ENCODE measurements at places on chromosomes 12 and 14.

GRCh38 chr14:54312166-54312801 is 84.5 kb upstream of the CDKN3 start:
- no peak for DNase-seq

GRCh38 chr12:6902448-6902847 is 2.2 kb upstream of the LRRC23 start:
- DNase-seq = no peak

DNA sequence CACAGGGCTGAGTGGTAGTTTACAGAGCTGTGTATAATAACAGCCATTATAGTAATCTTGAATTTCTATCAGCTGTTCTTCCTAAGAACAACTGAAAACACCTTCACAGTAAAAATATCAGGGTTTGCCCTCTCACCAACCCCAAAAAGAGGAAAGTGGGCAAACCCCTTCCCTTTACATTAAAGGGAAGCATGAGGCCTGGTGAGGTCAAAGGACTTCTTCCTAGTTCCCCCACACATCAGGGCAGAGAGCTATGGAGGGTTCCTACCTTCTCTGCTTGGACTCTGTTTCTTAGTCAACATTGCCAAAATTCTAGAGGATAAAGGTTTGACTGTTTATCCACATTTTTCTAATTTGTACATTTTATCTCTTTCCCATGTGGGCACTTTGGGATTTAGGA is 4.4 kb upstream of the RPAP3 start:
- no peak for DNase-seq

DNA sequence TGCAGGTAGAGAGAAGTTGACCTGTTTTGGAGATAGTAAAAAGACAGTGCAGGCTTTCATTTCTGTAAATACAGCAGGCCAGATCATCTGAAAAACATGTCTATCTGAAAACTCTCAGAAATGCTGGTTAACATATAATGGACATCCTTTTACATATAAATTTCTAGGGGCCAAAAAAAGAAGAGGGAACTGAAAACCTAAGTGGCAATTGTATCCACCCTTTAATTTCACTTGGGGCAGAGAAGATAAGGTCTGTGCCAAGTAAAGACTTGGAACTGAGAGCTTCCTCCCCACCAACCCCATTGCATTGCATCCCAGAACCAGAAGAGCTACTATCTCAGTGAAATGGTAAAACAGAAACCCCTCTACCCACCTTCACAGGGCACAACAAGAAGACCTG is 141.0 kb downstream of the SRGAP1 start:
- DNase-seq = peak; percentile 15

- no peak for DNase-seq
These were observed 24.3 kb upstream of the PLEK2 start for GRCh38 chr14:67436006-67436866.

GRCh38 chr12:789852-790563 is 37.6 kb downstream of the WNK1 start:
- DNase-seq = peak; percentile 29

- DNase-seq = no peak
These were observed 134.8 kb upstream of the DIO3 start for GRCh38 chr14:101426466-101426865.

Measured in GM12865 (cell line).